NCI-H1436 treated with DMSO at 0.1 percent for 48 hours (cell line): ENCODE measurements at places on chromosomes 3 and 15.

GRCh38 chr3:194425399-194425798 lies 26.3 kb upstream of the GP5 start:
- no peak for DNase-seq

DNA sequence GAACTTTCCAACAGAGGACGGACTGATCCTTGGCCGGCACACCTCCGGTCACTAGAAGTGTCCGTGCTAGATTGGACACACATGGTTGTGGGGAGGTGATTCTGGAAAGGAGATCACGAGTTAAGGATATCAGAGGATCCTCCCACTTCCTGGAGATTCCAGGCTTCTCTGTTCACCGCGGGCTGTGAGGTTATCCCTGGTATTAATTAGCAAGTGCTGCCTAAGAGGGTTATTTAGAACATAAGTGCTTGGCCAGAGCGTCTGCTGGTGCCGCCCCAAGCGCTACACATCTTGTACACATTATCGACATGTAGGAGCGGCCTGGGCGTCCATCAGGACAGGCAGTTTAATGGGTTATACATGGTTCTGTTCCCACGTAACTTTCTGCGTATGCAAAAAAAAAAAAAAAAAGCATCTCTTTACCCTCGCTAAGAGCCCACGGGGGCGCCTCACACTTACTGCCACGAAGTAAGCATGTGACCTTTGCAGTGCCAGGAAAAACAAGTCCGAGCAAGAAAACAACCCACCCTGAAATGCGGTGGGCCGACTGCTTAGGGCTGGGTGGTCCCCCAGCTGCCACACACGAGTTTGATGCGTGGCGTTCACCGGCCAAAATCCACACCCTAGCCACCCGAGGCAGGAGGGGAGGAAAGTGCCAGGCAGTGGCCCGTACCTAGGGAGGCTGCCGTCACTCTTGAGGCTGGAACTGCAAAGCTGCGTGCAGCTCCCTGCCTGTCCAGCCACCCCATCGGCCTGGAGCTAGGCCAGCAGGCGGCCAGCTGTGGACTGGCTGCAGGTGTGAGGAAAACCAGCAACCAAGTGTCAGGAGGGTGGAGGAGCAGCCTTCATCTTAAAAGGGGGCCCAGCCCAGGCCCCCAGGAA lies 78.0 kb downstream of the CPN2 start:
- DNase-seq: no peak

DNA sequence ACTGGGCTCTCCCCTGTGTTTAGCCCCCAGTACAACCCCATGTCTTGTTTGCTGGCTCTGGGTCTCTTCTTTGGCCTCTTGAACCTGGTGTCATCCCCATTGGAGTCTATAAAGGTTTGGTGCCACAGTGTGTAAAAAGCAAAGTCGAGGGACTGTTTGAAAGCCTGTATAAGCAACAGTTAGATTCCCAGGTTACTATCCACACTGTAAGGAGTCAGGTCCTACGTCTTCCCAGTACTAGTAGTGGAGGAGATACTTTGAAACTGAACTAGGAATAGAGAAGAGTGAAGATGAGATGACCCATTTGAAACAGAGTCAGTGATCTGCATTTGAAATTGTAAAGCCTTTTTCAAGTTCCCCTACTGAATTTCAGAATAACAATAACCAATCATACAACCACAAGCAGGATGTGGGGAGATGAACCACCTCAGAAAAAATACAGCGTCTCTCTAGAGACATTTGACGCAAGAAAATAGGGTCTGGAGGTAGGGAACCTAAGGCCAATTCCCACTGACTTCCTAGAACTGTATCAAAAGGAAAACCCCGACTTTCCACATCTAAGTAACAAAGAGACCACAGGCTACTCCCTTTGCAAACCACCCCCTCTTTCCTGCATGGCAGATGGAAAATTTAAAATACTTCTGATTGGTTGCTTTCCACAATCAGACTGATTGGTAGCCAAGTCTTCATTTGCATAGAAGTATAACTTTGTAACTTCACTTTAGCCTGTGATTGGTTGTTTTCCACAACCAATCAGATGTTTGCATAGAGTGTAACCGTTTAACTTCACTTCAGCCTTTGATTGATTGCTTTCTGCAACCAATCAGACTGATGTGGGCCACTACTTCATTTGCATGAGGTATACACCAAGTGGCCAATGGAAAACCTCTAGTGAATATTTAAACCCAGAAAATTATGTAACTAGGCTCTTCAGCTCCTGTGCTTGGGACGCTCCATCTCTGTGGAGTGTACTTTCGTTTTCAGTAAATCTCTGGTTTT lies 49.9 kb upstream of the NEDD4 start:
- DNase-seq: no peak

GRCh38 chr3:153284282-153284938 lies 122.4 kb downstream of the RAP2B start:
- no peak for DNase-seq

DNA sequence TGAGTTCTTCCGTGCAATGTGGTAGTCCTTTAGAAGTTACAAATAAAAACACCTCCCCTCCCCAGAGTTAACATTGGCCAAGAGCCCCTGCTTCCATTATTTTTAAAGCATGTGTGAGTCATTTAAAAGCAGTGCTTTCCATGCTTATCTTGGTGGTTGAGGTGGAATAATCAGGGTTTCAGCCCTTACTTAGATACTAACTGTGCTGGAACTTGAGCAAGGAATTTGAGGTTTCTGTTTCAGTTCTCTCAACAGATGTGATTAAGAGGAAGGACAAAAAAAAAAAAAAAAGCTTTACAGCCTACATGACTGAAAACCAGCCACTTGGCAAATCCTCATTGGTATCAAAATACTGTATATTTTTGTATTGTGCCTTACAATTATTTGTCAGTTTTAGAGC lies 64.5 kb downstream of the CGNL1 start:
- no peak for DNase-seq

DNA sequence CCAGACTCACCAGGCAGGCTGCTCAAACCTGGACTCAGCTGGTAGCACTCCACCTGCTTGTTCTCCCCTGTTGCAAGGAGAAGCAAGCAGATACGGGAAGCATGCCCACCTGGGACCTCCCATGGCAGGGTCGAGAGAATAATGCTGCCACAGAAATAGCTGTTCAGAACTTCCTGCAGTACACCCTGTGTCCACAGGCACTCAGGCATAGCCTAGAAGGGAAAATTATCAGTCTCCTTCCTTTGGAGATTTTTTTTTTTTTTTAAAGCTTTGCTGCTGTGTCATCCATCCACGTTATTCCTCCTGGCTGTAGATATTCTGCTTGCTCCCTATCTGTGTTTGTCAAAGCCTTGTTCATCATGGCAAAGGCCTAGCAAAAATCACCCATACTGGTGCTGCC lies 32.7 kb upstream of the RPS17 start:
- no peak for DNase-seq

DNA sequence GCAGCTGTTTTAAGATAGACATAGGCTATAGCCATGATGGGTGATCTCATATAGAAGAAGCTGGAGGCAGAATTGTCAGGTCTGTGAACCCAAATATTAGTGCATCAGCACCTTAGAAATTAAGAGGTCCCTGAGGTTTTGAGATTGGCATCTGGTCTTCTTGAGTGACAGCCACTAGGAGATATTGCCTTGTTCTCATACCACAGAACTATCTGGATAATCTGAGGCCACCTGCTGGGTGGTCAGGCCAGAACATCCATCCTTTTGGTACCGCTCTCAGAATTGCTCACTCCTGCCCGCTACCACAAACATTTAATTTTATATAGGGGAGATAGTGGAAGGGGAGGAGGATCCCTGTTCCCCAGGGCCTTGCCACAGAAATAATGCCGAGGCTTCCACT lies 210.6 kb upstream of the ZPLD1 start:
- DNase-seq: no peak

DNA sequence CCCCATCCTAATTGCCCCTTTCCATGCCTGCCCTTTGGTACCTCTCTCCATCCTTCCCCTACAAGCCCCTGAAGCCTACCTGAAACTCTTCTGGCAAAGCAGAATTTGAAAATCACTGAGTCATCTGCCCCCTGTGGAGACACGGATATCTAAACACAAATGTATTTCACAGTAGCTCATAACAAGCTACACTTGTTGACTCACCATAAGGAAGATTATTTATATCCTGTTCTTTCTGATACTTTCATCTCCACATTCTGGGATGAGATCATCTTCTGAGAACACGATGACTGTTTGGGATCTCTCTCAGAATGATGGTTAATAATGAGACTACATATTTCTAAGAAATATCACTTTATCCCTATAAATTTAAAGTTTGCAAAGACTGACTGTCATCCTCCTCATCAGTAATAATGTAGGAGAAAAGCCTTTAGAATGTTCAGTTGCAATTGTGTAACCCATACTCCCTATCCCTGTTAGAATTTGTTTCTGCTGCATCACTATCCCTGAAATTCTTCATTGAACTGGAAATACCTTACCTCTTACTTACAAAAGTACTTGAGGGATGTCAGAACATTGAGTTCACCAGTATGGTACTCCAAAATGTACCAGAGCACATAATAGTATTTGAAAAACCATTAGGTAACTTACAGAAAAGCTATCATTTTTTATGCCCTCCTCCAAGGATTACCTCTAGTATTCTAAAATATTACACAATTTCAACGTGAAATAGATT lies 116.1 kb upstream of the IL12A start:
- no peak for DNase-seq
